Amniotic epithelial cell (primary cell): ENCODE measurements at places on chromosomes 1 and 21.
A peak's percentile ranks its signal among the peaks of the same experiment; 100 is the strongest.

GRCh38 chr1:115771847-115772457, 3.4 kb upstream of the CASQ2 start:
- DNase-seq = peak; percentile 86

GRCh38 chr1:14128096-14128495, 428.1 kb downstream of the PRDM2 start:
- no peak for DNase-seq

DNA sequence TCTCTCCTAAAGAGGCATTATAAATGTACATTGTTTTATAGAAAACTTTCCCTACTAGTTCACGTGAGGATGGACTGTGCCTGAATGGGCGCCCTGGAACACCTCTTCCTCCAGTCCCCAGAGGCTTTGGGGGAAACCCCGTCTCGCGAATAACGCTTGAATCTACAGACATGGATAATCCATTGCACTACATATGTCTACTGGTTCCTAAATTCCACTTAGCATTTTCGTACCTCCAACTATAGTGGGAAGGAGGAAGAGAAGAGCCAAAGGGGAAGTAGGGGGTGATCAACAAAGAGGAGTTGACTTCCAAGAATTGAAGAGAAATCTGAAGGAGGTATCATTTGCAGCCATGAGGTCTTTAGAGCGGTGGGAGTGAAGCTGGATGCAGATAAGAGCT, 11.1 kb downstream of the BARHL2 start:
- no peak for DNase-seq

DNA sequence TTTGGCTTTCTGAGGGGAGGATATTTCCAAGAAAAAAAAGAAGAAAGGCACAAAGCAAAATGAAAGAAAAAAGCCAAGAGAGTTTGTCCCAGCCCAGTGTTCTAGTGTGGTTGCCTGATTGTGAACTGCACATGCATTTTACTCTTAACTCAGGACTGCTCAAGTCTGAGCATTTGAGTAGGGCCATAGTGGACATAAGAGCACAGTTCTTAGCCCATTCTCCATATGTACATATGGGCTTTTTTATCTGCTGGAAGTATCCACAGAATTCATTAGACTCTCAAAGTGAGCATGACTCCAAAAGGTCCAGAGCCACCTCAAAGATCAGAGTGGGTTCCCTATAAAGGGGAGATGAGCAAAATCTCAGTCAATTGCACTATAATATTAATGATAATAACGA, 13.6 kb upstream of the DDX59 start:
- no peak for DNase-seq

GRCh38 chr1:180040034-180040433, 85.4 kb downstream of the CEP350 start:
- DNase-seq = peak; percentile 41

GRCh38 chr1:54047384-54048305, 5.4 kb downstream of the TMEM59 start:
- DNase-seq = peak; percentile 40

GRCh38 chr1:89890085-89890752, 69.4 kb downstream of the LRRC8D start:
- DNase-seq = peak; percentile 91

- DNase-seq = no peak
Measured at GRCh38 chr1:54275349-54275748, 75.4 kb downstream of the MRPL37 start.
